Smooth muscle cell of trachea (primary cell): ENCODE measurements at places on chromosomes 3 and 15. TPM values are rescaled to one million over a fixed set of nuclear protein-coding genes. Genes with fewer than 3 reads are reported as not detected.

FAM98B gene
- 4.5 and 12.9 TPM in 2 replicates for total RNA-seq

WDR93 gene
- not detected in 2 replicates for total RNA-seq

MYO5C gene
- under 0.01 and 0.58 TPM in 2 replicates for total RNA-seq

RCN2 gene
- 39.7 and 83.2 TPM in 2 replicates for total RNA-seq

LRRC31 gene
- not detected in 2 replicates for total RNA-seq

SEMA3G gene
- total RNA-seq = under 0.01 and 0.15 TPM in 2 replicates

NSMCE3 gene
- total RNA-seq = 10.0 and 12.1 TPM in 2 replicates

P2RY1 gene
- total RNA-seq = 4.0 and 4.1 TPM in 2 replicates

IQGAP1 gene
- 215 and 278 TPM in 2 replicates for total RNA-seq

LRRIQ4 gene
- total RNA-seq = not detected in 2 replicates

MESP2 gene
- 0.58 and 1.3 TPM in 2 replicates for total RNA-seq

CISH gene
- total RNA-seq = 0.73 and 1.3 TPM in 2 replicates

SERPINI1 gene
- 4.5 TPM in 2 replicates for total RNA-seq
